ENCODE measurements at places on chromosomes 11 and 22. TPM values are rescaled to one million over a fixed set of nuclear protein-coding genes. Genes with fewer than 3 reads are reported as not detected.

- no peak for DNase-seq
Measured at GRCh38 chr11:134030853-134031252, 38.0 kb upstream of the JAM3 start.

DNA sequence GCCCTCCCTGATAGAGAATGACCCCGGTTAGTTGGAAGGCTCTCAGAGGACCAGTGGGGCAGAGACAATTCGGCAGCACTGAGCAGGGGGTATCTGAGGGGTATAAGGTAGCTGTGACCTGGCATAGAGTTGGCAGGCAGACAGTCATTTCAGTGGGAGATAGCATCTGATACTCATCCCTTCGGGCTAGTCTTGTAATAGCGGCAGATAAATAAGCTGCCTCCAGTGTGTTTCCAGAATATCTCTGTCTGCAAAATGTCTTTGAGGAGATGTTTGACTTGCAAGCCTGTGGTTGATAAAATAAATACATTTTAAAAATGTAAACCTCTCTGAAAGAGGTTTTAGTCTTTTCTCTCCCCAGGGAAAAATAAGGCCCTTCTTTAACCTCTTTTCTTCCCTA lies 54.2 kb downstream of the TEAD1 start:
- no peak for DNase-seq

DNA sequence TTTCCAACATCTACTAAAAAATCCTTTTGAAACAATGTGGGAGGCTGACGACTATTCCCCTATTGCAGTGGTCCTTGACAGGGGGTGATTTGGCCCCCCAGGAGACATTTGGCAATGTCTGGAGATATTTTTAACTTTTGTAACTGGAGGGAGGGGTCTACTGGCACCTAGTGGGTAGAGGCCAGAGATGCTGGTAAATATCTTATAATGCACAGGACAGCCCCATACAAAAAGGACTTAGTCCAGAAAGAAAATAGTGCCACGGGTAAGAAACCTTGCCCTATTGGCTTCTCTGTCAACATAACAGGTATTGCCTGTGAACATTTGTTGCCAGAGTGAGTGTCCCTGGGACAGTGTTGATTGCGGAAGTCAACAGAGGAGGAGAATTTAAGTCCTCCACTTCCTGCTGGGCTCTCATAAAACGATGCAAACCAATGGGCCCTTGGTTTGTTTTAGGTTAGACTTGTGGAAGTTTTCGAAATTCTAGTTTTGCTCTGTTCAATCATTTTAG lies 101.6 kb downstream of the MAML2 start:
- DNase-seq = no peak

GRCh38 chr22:49920859-49921258 lies 2.4 kb downstream of the CRELD2 start:
- DNase-seq = no peak

DNA sequence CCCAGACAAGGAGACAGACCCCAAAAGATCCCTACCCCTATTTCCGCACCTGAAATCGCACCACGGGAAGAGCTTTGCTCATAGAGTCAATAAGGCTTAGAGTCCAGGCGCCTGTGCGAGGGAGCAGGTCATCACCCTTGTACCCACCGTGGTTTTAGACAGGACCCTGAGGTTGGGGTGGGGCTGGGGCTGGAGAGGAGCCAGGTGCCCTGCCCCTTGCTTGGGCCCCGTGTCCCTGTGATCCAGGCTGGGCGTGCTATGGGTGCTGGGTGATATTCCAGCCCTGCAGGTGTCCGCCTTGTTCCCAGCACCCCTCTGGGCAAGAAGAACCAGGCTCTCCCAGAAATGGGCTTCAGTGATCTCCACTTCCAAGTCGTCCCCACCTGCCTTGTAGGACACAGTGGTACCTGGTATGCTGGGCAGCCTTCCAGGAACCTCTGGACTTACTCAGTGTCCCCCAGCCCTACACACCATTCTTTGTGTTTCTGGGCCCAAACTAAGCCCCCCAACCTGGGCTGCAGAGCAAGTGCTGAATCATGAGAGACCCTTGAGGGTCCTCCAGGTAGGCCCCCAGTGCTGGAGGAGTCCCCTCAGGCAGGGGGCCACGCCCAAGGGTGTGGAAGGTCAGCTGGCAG lies 4.5 kb downstream of the CD81 start:
- no peak for DNase-seq

GRCh38 chr11:10358696-10359095 lies 53.8 kb downstream of the ADM start:
- DNase-seq = no peak

- no peak for DNase-seq
Measured at GRCh38 chr11:35367491-35367890, 51.9 kb downstream of the SLC1A2 start.

GRCh38 chr11:126310200-126310991 lies 6.5 kb downstream of the DCPS start:
- peak; percentile 61 for DNase-seq

- DNase-seq = no peak
Measured at GRCh38 chr11:72626414-72626936, 47.7 kb downstream of the PDE2A start.

GRCh38 chr11:88484873-88485621 lies 147.5 kb upstream of the CTSC start:
- DNase-seq = peak; percentile 45

GRCh38 chr11:109799604-109800003 lies 293.6 kb upstream of the ZC3H12C start:
- no peak for DNase-seq

GRCh38 chr22:44925465-44926123 lies 84.2 kb downstream of the PHF21B start:
- DNase-seq = no peak

DNA sequence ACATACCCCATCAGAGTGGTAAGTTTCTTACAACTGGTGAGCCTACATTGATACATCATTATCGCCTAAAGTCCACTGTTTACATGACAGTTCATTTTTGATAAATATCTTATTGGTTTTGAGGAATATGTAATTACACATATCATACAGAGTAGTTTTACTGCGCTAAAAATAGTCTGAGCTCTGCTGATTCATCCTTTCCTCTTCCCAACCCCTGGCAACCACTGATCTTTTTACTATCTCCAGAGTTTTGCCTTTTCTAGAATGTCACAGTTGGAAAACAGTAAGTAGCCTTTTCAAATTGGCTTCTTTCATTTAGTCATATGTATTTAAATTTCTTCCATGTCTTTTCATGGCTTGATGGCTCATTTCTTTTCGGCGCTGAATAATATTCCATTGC lies 112.8 kb downstream of the LARGE1 start:
- no peak for DNase-seq

DNA sequence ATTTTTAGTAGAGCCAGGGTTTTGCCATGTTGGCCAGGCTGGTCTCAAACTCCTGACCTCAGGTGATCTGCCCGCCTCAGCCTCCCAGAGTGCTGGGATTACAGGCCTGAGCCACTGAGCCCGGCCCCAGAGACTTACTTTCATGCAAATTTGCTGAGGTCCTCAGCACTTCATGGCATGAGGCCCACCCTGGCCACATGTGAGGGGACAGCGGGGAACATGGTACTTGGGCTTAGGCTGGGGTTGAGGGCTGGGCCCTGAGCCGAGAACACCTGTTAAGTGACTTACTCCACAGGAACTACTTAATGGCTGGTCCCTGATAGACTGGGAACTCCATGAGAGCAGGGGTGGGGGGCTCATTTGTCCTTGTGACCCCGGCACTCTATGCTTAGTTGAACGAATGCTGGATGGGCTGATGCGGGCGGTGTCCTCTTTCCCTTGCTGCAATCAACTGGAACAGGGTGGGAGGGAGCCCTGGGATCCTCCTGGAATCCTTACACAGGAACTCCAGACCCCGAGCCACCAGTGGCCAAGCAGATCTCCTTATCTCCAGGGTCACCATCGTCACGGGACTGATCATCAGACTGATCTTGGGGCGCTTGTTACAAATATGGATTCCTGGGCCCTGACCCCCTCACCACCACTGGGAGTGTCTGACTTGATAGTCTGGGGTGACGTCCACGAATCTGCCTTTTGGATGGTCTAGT lies 1.0 kb downstream of the VSIG10L2 start:
- DNase-seq = no peak

GRCh38 chr11:256952-257737 lies 20.4 kb downstream of the PSMD13 start:
- DNase-seq = no peak

DNA sequence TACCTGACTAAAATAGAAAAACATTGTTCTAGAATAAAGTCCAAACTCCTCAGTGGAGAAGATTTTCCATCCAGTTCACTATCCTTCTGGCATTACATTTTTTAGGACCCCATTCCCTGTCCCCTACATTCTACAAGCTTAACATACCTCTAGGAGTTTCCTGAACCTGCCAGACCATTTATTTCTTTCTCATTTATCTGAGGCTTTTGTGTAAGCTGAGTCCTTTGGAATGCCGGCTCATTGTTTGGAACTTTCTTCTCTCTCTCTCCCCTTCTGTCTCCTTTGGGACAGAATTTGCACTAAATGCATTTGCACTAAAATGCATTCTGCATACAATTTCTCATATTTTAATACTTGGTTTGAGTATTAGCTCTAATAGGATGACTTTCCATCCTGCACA lies 393.0 kb upstream of the ANO3 start:
- no peak for DNase-seq

DNA sequence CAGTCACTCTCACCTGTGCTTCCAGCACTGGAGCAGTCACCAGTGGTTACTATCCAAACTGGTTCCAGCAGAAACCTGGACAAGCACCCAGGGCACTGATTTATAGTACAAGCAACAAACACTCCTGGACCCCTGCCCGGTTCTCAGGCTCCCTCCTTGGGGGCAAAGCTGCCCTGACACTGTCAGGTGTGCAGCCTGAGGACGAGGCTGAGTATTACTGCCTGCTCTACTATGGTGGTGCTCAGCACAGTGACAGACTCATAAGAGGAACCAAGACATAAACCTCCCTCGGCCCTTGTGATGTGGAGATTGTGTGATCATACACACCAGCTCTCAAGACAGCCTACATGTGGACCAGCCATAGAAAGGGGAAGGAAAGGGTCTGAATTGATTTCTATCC lies 113.3 kb downstream of the ZNF280B start:
- no peak for DNase-seq

- no peak for DNase-seq
Measured at GRCh38 chr11:10623797-10624761, 55.6 kb upstream of the LYVE1 start.

DNA sequence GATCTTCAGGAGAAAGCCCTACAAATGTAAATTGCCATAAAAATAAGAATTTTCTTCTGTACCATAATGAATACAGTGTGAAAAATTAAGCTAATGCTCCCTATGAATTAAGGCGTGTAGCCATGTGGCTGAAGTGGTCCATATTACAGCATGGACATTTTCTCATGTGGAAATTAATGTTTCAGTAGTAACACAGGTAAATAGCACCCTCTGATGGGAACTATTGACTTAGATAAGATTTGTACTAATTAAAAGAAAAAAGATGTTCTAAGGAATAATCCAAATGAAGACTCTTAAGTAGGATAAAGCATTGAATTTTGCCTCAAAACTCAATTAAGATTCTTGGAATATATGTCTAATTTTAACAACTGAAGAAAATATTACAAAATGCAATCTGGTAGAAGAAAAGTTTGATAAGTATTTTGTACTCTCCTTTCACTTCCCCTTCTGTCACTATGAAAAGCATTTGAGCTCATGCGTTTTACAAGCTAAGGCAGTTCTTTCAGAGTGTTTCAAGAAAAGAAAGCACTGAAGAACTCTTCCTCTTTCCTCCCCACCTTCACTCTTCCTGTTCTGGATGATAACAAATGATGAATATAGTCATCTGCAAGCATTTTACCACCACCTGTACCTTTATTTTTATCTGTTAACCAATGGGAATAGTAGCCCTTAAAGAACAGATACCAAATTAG lies 9.9 kb upstream of the OR8D2 start:
- DNase-seq = no peak

- no peak for DNase-seq
Measured at GRCh38 chr11:123231777-123232176, 36.7 kb upstream of the CLMP start.

- DNase-seq = no peak
Measured at GRCh38 chr11:84526250-84526649, 1100.9 kb downstream of the DLG2 start.

GRCh38 chr22:23012081-23012622 lies 58.2 kb upstream of the GNAZ start:
- peak; percentile 63 for DNase-seq

DNA sequence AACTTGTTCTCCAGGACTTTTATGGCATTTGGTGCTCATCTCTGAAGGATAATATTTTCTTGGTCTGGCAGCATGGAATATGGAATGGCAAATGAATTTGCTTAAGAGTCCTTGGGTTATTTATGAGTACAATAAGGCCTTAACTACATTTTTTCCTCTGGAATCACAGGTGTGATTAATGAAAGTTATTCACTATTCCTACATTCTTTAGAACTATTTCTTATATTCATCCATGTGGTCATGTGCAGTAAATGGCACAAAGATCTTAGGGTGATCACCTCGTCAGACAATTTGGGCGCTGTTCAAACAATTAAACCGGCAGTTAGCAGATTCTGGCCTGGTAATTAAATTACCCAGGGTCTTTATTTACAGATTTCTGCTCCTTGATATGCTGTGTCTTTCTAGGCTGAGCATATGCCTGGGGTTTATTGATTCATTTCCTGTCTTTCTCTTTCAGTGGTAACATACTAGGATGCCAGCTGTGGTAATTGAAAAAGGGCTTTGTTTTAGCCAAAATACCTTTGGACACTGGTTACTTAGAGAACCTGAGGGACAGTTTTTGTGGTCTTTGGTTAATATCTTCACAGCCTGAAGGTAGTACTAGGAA lies 31.6 kb downstream of the SIK2 start:
- no peak for DNase-seq

DNA sequence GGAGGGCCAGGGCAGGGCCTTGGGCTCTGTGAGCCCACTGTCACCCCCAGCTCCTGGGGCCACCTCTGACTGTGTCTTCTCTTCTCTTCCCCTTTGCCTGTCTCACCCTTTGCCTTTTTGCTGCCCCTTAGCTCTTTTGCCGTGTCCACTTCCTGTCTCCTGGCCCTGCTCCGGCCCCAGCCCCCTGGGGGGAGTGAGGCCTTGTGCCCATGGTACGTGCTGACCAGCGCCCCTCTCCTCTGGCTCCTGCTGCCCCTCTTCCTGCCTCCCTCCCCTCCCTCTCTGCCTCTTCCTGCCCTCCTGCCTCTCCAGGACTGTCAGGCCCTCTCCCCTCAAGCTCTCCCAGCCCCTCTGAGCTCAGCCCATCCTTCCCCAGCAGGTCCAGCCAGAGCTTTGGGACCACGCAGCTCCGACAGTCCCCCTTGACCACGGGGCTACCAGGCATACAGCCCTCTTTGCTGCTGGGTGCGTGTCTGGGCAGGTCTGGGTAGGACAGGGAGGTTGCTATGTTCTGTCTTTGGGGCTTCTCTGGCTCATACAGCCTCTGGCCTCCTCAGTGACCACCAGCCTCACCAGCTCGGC lies 11.7 kb downstream of the TMEM258 start:
- DNase-seq = no peak

Gene CYP2D6
- 6.8 TPM for total RNA-seq

Gene ROBO4
- not detected for total RNA-seq

Gene ZNF143
- total RNA-seq = 21.8 TPM

Gene PNPLA5
- not detected for total RNA-seq

Gene OR52I1
- total RNA-seq = not detected

Gene OR51D1
- total RNA-seq = not detected

Gene OR56A5
- not detected for total RNA-seq

Gene OR10D3
- not detected for total RNA-seq

Gene UBASH3B
- total RNA-seq = 18.5 TPM

Gene NRXN2
- total RNA-seq = 0.55 TPM

Gene CFAP300
- not detected for total RNA-seq

Gene TRIM51
- total RNA-seq = not detected

Gene EI24
- total RNA-seq = 35.6 TPM

All from activated T-cell treated with anti-CD3 and anti-CD28 coated beads, Interleukin-2, amount 50 U/mL, for 72 hours (primary cell).